ENCODE measurements at places on chromosomes 7 and 10.

DNA sequence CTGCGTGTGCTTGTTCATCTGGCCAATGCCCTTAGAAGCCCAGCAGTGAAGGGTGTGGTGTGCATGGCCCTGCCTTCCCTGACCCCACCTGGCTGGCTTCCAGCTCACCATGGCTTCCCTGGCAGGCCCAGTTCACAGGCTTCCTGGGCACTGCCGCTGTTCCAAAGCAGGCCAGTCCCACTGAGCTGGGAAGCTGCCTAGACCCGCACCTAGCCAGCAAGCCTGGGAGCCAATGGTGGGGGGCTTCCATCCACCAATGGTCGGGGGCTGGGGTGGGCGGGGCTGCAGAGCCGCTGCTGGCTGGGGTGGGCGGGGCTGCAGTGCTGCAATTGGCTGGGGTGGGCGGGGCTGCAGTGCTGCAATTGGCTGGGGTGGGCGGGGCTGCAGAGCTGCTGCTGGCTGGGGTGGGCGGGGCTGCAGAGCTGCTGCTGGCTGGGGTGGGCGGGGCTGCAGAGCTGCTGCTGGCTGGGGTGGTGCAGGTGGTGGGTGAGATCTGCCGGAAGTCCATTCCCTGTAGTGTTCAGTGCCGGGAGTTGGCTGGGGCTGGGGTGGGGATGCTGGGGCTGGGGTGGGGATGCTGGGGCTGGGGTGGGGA lies 12.4 kb downstream of the CALY start:
- no peak for DNase-seq

GRCh38 chr7:135645296-135645904 lies 16.9 kb upstream of the STMP1 start:
- DNase-seq = no peak

GRCh38 chr7:24441314-24442027 lies 131.8 kb upstream of the PALS2 start:
- no peak for DNase-seq

- no peak for DNase-seq
These were observed 216.5 kb upstream of the MKLN1 start for GRCh38 chr7:131111081-131111576.

DNA sequence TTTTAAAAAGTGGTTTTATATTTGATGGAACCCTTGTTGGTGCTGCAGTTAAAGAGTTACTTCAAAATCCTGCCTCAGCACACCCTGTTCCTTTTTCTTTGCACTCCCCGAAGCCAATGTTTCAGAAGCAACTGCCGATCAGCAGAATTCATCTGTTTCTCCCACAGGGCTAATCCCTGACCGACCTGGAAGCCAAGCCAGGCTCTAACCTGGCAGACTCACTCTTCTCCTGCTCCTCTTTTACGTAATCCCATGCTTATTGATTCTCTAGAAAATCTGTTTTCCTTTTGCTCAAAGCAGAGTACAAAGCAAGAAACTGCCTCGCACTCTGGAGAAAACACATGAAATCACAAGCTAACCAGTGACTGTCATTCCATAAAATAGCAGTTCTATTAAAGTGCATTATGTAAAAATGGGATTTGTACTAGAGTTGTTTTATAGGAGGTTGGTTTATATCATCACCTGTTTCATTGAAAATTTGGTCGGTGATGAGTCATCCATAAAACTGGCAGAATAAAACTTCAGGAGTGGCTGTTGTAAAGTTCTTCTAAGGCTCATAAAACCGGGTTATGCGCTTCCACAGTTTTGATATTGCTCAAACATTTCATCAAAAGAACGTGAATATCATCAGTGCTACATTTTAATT lies 99.9 kb downstream of the CNTNAP2 start:
- no peak for DNase-seq

DNA sequence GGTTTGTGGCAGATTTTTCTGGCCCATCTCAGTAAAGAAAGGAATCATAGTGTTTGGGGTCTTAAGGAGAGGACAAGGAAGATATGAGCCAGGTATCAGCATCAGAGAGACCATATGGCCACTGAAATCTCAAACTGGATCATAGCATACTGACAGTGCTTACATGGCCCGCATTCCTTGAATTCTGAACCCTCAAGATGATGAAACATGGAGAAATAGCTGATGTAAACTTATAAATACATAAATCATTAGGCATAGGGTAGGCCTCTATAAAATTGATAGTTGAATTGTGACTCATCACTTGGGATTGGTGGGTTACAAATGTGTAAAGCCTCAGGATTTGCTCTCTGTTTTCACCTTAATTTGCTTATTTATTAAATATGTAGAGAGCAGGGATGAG lies 688.5 kb downstream of the CNTNAP2 start:
- no peak for DNase-seq

DNA sequence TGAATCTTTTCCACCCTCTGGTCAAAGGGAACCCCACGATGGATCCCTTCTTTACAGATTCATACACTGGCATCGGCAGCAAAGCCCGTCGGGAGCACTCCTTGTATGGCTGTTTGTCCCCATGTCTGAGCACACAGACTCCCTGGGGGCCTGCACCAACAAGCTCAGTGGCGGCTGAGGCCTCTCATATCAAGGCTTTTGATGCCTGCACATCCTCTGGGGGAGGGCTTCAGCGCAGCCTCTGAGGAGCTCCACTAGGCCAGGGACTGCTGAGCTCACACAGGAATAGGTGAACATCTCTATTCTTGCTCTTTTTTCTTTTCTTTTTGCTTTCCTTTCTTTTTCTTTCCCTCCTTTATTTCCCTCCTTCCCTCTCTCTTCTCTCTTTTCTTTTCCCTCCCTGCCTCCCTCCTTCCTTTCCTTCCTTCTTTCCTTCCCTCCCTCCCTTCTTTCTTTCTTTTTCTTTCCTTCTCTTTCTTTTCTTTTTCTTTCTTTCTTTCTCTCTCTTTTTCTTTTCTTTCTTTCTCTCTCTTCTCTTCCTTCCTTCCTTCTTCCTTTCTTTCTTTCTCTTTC lies 174.6 kb downstream of the CCDC3 start:
- no peak for DNase-seq

- DNase-seq = no peak
These were observed 194.0 kb upstream of the PRSS58 start for GRCh38 chr7:142451817-142452216.

DNA sequence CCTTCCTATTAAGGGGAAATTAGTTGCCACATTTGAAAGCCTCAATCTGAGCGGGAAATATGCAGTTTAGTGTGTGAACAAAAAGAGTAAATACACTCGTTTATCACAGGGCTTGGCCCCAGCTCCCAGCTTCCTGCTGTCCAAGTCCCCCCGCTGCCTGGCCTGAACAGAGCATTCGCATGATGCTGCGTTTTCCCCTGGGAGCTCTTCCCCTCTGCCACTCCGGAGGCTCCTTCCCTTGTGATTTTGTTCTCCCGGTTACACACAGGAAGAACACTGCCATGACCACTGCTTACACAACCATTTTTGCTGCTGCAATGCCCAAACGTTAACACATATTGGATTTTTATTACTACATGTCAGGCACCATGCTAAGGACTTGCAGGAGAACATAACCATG lies 120.7 kb upstream of the ADARB2 start:
- DNase-seq = no peak

DNA sequence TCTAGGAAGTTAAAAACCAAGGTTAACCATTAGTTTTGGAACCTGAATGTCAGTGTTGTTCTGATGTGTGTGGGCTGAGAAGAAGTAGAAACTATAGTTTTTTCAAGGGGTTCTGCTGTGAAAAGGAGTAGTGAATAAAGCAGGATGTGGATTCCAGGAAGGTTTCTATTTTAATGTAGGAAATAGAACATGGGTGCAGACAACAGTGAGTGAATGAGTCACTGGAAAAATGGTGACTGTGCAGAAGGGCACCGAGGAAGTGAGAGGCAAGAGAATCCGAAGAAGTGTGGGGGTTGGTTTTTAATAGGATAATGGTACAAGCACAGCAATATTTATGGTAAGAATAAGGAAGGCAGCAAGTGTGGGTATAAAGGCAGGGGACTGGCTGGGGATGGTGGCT lies 120.4 kb downstream of the ARHGAP21 start:
- no peak for DNase-seq

DNA sequence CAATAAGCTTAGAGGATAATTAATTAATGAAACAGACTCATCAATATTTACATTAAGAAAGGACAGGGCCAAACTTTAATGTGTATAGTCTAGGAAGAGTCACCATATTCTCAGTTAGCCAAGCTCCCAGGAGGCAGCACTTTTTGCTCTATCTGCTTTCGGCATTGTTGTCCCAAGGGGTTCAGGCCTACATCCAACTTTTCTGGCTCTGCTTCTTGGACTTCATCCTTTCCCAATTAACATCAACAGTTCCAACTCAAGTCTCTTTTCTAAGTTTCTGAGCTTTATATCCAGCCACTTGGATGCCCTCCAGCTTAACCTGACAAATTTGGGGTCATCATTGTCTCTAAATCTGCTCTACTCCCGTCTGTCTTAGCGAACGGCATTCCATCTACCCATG lies 42.8 kb downstream of the GLI3 start:
- no peak for DNase-seq

GRCh38 chr7:4151926-4152549 lies 530.1 kb upstream of the FOXK1 start:
- DNase-seq = no peak

- no peak for DNase-seq
These were observed 572.0 kb downstream of the PTPRN2 start for GRCh38 chr7:158015403-158016179.

DNA sequence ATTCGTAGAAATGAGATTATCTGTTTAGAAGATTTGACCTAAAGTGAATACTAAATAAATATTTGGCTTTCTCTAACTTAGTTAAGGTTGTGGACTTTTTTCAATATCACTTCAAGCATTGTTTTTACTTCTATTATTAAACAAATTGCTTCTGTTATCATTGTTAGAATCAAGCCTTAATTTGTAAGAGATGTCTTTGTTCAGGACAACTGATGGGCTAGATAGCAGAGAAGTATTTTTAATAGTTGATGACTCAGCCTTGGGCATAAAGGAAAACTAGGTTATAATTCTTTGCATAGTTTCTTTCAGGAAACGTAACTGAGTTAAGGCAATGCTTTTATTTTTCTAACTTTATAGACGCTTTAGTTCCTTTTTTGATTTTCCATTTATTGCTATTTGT lies 128.8 kb upstream of the SMIM30 start:
- DNase-seq = no peak

GRCh38 chr7:105524840-105525239 lies 2.8 kb upstream of the PUS7 start:
- no peak for DNase-seq

- DNase-seq = no peak
These were observed 300.7 kb upstream of the CELF2 start for GRCh38 chr10:10716972-10717371.

DNA sequence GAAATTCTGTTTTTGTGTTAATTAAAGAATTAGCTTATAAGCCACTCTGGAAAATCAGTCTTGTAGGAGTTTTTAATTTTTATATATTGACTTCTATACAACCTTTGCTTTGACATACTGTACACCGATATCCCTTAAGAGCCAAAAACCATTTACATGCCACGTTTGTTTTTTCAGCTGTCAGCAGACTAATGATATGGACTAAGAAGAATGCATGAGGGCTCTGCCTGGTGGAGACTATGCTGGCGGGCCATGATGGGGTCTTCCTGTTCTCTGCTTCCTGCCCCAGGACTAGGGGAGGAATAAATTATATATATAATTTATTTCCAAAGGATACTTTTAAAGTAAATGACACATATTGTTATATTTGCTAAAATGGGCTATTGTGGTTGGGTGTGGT lies 96.3 kb downstream of the CDK14 start:
- no peak for DNase-seq

DNA sequence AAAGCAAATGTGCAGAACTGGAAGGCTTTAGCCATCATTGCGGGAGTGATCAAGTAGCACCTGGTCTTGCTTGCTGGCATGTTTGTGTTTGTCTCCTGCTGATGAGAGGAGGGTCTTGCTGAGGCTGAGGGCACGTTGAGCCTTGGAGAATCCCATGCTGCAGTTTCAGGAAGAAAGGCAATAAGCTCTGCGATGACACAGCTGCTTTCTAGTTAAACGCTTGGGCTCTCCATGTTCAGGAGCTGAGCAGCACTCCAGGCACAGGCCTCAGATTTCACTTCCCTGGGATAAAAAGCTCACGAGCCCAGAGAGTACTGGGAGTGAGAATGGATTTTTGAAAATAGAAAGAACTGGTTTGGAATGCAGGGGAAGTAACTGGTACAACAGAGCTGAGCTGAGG lies 100.8 kb downstream of the LRRC18 start:
- DNase-seq = no peak
